T-helper 1 cell (primary cell): ENCODE measurements at places on chromosomes 6 and 20.

- DNase-seq: no peak
Observed at GRCh38 chr6:109306733-109307132, 75.5 kb downstream of the CD164 start.

- no peak for DNase-seq
Observed at GRCh38 chr20:34527016-34527415, 10.8 kb downstream of the DYNLRB1 start.

DNA sequence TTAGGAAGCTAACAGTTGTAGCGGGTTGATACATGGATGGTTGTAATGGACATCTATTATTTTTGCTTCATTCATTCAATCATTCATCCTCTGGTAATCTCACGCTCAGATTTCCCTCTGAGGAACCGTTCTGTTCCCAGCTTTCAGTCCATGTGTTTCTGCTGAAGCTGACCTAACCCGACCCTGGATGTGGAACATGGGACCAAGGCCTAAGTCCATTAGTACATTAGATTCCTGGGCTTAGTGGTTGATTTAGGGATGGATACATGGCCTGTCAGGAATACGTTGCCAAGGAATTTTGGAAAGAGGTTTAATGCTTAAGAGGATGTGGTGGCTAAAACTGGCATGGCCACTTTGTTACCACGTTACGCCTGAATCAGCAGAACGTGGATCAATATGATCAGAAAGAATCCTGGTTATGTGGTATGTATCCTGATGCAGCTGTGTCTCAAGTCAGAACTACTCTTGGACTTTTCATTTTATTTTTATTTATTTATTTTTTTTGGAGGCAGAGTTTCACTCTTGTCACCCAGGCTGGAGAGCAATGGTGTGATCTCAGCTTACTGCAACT is 4.1 kb upstream of the DHX35 start:
- DNase-seq: no peak

DNA sequence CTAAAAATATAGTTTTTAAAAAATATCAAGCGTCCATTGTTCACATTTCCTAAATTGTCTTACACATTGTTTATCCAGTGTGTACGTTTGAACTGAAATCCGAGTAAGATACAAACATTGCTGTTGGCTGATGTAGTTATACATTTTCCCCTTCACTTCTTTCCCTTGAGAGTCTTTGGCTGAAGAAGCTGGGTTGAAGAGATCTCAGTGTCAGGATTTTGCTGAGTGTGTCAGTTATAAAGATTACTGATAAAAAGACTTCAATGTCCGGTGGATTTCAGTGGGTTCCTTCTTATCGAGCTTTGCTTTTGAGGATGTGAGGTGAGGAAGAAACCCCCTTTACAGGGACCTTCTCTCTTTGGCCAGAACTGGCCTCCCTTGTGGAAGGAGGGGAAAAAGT is 20.5 kb downstream of the RFPL4B start:
- no peak for DNase-seq

DNA sequence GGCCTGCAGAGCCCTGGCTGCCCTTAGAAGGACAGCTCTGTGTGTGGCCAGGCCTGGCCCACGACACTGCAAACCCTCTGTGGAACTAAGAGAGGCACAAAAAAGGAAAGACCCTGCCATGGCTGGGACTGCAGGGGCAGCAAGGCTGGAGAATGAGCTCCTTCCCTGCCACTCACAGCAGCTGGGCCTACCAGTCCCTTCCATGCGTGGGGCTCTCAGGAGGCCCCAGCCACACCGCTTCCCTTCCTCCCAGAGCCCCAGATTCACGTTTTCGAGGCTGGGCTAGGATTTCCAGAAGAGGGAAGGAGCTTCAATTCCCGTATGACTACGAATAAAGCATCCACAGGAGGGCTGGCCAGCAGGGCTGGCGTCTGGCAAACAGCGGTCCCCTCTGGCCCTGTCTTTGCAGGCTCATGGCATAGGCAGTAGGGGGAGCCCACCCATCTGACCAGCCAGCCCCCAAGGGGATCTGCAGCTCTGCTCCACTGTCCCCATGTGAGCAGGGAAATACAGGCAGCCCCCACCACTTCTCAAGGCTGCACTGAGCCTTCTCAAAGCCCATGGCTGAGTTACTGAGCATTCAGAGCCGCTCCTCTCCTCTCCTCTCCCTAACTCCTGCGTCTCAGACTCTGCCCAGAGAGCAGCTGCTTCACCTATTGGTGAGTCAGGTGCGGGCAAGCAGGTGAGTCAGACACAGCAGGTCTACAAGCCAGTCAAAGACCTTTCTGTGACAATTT is 53.1 kb downstream of the NINL start:
- DNase-seq: no peak

GRCh38 chr20:53666144-53666543 is 72.5 kb upstream of the ZNF217 start:
- DNase-seq: no peak

DNA sequence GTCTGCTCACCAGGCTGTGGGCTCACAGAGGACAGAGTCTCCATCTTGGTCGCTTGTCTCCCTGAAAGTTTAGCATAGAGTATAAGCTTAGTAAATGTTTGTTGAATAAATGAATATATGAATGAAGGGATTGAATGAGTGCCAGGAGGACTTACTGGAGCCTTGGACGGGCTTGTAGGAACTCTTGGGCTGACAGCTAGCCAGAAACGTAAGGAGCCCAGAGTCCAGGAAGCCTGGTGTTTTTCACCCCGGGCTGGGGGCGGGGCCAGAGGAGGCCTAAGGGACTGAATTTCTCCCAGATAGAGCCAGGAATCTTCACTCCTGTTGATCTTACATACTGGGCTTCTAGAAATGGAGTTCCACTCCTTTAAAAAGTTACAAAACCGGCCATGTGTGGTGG is 68.5 kb upstream of the SRSF6 start:
- DNase-seq: no peak
